ENCODE measurements at places on chromosomes 13 and 19.

DNA sequence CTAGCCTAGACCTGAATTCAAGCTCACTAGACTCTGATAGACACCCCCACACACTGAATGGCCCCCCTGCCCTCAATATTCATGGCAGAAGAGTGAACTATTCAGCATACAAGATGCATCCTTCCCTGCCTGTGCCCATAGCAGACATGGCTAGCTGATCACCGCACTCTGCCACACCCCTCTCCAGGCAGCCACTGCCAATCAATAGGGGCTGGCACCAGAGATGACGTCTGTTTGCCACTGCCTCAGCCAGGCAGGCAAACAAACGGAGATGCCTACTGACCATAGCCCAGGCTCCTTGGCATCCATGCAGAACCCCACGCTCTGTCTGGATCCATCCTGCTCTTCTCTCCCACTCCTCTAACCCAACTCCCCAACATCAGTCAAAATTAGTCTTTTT is 13.8 kb upstream of the NPAS1 start:
- DNase-seq = no peak

- no peak for DNase-seq
These were observed 8.3 kb downstream of the ZNF837 start for GRCh38 chr19:58372311-58373133.

- DNase-seq = no peak
These were observed 1.1 kb downstream of the ZNF836 start for GRCh38 chr19:52170304-52170703.

DNA sequence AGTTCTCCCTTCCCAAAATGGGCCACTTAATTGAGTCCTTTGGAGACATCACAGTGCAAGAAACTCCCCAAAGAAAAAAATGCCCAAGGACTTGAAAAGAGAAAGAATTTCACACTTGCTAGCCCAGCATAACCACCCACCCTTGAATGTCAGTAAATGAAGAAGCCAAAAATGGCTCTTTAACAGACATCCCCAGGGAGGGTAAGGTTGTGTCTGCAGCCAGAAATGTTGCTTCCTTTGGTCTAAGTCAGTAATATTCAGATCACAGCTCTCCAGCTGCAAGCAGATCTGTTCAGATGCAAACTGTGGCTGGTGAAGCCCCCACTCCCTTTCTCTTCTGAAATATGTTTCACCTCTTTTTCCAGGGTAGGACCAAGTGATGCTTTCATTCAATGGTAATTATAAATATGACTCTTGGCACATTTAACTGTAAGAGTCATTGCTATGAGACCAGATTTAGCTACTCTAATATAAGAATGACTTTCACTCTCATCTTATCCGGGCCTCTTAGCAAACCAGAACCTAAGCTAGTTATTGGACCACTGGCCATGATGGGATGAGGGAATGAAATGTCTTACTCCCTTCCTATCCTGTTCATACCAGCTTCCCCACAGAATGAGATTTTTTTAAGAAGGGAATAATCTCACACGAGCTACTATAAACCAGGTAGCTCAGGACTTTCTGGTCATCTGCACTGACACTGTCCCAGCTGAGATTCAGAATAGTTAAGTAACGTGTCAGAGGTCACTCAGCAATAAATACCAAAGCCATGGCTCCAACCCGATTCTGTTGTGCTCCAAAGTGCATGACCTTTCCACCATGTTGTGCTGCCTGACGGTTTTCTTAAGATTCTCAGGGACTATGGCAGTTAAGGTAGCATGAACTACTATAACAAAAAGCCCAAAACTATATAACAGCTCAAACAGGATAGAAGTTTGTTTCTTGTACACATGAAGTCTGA is 234.1 kb downstream of the FOXO1 start:
- no peak for DNase-seq

GRCh38 chr13:47594833-47595232 is 406.2 kb downstream of the SUCLA2 start:
- no peak for DNase-seq

- no peak for DNase-seq
These were observed 15.6 kb upstream of the ZNF763 start for GRCh38 chr19:11949201-11949600.

DNA sequence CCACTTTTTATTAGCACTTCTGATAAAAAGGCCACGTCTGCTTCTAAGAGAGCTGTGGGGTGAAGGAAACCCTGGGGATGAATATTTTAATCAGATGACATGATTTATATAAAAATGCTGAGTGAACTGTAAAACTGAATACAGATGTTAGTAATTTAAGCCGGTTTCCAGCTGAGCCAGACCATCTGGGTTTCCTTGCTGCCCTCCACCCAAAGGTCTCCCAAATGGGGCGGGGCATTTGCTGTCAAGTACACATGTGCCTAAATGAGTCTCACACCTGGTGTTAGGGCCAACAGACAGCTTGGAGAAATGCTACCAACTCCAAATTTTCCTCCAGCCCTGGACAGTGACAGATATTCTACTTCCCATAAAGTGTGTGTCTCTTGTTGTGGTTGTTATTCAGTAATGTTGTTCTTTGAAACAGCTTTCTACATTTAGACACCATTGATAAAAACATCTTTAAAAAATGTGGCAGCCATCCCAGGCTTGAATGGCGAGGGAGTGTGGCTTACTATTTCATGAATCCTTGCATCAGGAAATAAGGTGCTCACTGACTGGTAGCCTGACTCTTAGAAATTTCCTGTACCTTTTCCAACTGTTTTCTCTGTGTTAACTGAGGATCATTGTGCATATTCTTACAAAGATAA is 350.4 kb downstream of the MTUS2 start:
- DNase-seq = no peak

- DNase-seq = no peak
These were observed 1.5 kb upstream of the MED25 start for GRCh38 chr19:49816590-49816989.

DNA sequence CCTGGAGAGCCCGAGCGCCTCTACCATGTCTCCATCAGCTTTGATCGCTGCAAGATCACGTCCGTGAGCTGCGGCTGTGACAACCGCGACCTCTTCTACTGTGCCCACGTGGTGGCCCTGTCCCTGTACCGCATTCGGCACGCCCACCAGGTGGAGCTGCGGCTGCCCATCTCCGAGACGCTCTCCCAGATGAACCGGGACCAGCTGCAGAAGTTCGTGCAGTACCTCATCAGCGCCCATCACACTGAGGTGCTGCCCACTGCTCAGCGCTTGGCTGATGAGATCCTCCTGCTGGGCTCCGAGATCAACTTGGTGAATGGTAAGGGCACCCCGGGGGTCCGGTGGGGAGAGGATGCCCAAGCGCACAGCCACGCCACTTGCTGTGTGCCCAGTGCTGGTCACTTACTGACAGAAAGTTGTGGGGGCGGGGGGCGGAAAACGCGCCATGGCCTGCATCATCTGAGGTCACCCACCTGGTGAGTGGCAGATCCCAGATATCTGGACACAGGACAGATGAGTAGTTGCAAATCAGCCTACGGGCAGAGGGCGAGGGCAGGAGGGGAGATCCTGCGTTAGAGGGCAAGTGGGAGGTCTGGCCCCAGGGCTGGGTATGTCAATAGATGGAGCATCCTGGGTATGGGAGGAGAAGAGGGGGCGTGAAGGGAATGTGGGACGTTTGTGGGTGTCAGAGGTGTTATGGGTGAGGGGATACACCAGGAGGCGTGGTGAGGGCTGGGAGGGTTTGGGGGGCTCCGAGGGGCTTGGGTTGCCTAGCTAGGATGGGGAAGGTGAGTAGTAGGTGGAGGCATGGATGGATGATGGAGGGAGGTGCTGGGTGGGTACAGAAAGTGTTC is 9.8 kb downstream of the ZSWIM4 start:
- DNase-seq = no peak

GRCh38 chr13:103067751-103068555 is 1.7 kb upstream of the SLC10A2 start:
- no peak for DNase-seq

DNA sequence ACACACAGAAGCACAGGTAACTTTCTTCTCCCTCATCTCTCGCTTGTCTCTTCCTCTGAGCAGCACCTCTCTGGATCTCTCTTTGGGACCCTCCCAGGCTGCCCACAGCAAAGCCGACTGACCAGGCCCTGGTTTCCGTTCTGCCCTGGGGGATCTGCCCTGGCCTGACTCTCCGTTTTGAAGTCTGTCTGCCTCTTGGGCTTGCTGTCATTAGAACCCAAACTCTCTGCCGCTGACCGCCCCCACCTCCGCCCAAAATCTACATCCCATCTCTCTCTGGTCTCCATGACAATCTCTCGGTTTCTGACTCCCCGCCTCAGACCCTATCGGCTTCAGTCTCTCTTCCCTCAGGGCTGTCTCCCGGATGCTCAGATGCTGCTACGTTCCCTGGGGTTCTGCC is 6.9 kb downstream of the KCNC3 start:
- DNase-seq = no peak

- no peak for DNase-seq
These were observed 851.0 kb upstream of the KLHL1 start for GRCh38 chr13:70959035-70959775.

DNA sequence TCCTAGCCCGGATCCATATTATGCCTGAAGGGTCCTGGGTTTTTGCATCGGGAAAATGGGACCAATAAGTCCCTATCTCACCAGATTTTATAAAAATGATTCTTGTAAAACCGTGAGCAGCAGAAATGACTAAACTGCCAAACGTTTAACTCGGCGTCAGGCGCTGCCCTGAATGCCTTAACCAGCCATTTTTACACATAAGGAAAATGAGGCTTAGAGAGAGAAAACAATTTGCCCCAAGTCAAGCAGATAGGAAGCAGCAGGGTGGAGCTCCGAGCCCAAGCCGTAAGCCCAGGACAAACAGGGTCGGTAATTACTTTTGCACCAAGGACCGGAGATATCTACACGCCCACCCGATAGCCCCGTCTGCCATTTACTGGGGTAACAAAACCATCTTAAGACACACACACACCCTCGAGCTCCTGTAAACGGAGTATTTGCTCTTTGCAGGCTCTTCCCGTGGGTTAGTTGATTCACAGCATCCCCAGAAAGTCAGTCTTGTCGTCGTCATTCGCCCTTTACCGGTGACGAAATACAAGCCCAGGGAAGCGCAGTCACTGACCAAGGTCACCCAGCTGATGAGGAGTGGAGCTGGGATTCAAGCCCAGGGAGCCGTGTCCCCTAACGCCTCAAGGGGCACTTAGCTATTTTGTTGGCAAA is 16.0 kb upstream of the MRI1 start:
- DNase-seq = no peak

GRCh38 chr19:55118401-55118991 is 1.1 kb upstream of the PPP1R12C start:
- peak; percentile 40 for DNase-seq

- peak; percentile 26 for DNase-seq
These were observed 1.7 kb downstream of the KLF5 start for GRCh38 chr13:73060251-73061160.

DNA sequence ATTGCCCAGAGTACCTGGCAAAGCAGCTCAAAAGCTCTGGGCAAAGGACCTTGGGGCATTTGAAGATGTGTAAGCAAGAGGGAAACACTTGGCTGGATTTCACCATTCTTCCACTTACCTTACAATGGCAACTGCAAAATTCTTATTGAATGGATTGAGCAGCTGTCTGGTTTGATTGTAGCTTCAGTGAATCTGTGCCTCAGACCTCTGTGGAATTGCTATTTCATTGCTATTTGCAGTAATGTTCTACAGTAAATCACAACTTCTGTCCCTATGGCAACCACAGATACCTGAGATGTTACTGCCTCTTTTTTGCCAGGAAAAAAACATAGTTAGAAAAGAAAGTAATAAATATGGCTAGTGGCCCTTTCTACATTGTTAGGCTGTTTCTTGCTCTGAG is 519.5 kb downstream of the SUCLA2 start:
- DNase-seq = no peak

DNA sequence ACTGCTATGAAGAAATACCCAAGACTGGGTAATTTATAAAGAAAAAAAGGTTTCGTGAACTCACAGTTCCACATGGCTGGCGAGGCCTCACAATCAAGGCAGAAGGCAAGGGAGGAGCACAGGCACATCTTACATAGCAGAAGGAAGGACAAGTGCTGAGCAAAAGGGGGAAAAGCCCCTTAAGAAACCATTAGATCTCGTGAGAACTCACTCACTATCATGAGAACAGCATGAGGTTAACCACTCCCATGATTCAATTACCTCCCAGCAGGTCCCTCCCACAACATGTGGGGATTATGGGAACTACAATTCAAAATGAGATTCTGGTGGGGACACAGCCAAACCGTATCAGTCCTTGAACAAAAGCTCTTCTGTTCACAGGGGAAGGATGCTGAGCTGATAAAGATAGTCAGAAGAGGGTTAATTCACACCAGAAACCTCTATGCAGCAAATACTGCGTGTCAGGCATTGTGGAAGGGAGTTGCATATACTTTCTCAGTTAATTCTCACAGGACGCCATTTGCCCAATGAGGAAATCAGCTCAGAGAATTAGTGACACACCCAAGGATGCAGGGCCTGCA is 246.2 kb downstream of the FOXO1 start:
- no peak for DNase-seq

- DNase-seq = no peak
These were observed 15.8 kb downstream of the MICOS13 start for GRCh38 chr19:5664515-5664914.

DNA sequence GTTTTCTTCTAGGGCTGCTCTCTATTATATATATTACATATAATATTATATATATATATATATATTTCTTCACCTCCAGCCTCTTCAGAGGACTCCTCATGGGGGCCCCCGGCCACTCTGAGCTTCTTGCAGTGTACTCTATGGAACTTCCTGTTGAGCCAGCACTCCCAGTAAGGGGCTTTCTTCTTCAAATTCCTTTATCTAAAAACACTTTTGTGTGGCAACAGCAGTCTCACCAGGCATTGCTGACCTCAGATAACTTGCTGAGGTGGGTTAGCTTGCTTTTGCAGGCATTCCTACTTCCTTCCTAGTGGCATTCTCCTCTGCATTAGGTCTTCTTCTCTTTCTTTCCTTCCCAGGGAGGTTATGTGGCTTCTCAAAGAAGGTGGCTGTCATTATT is 381.5 kb downstream of the MYO16 start:
- DNase-seq = no peak

GRCh38 chr13:77868717-77869116 is 49.9 kb downstream of the EDNRB start:
- DNase-seq = no peak

GRCh38 chr19:1373534-1374249 is 10.0 kb upstream of the NDUFS7 start:
- no peak for DNase-seq

DNA sequence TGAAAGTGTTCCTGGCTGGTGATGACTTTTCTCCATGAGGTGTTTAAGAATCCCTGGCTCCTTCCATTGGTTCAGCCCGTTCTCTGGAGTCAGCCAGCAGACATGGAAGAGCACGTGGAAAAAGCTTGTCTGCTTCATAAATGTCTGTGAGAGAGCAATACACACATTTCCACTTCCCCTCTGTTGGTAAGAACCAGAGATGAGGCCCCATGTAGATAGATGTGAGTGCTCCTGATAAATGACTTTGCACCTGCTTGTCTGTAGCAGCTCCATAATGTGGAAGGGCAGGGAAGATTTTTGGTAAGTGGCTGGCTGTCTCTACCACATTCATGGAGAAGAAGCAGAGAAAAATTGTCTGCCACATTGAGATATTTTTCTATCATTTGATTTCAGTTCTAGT is 325.8 kb downstream of the LMO7 start:
- no peak for DNase-seq
